ENCODE measurements at places on chromosomes 12 and 14. TPM values are rescaled to one million over a fixed set of nuclear protein-coding genes. Genes with fewer than 3 reads are reported as not detected.

Gene AGAP2
- 0.29 TPM for total RNA-seq

Gene NPFF
- not detected for total RNA-seq

Gene TRPV4
- 0.44 TPM for total RNA-seq

Gene KCNC2
- total RNA-seq: not detected

Gene CYP27B1
- total RNA-seq: 1.1 TPM

Gene CCDC175
- not detected for total RNA-seq

Gene KSR2
- not detected for total RNA-seq

Gene SPIC
- total RNA-seq: not detected

Gene IL26
- total RNA-seq: not detected

Gene BMAL2
- total RNA-seq: 15.1 TPM

Gene ABCC9
- 0.22 TPM for total RNA-seq

Gene NFKBIA
- total RNA-seq: 179 TPM

Gene ZNF26
- total RNA-seq: 28.6 TPM

Gene RPL36AL
- total RNA-seq: 93.6 TPM

Gene PTGDR
- under 0.01 TPM for total RNA-seq

Gene CRIP1
- total RNA-seq: 7.3 TPM

Gene ARHGAP9
- 0.14 TPM for total RNA-seq

Gene BDKRB2
- 85.5 TPM for total RNA-seq

Gene TMEM119
- 104 TPM for total RNA-seq

Gene ZFHX2
- 0.14 TPM for total RNA-seq

Gene KRT72
- total RNA-seq: not detected

Gene SDS
- not detected for total RNA-seq

Gene TMEM63C
- total RNA-seq: under 0.01 TPM

Gene CIROP
- not detected for total RNA-seq

Gene SLC25A47
- not detected for total RNA-seq

Gene ATG14
- 11.3 TPM for total RNA-seq

Gene EXOC3L4
- total RNA-seq: 2.4 TPM

Gene NANOG
- total RNA-seq: under 0.01 TPM

Gene ITGB7
- total RNA-seq: under 0.01 TPM

Gene RNASE1
- total RNA-seq: 0.43 TPM

Gene SLC38A4
- 14.7 TPM for total RNA-seq

Gene STAC3
- 0.43 TPM for total RNA-seq

Gene OVCH1
- not detected for total RNA-seq

Gene RNASE3
- total RNA-seq: not detected

Gene INF2
- total RNA-seq: 40.3 TPM

Gene CISTR
- total RNA-seq: not detected

Gene COL2A1
- 0.14 TPM for total RNA-seq

Gene GPD1
- total RNA-seq: not detected

Gene SINHCAF
- 21.2 TPM for total RNA-seq

Gene IFI27L1
- total RNA-seq: 10.7 TPM

Gene DIO2
- 29.6 TPM for total RNA-seq

Gene ACVRL1
- total RNA-seq: 24.1 TPM

Gene GLIPR1L2
- total RNA-seq: not detected

Gene USP44
- 0.29 TPM for total RNA-seq

Gene SYNDIG1L
- total RNA-seq: not detected

Gene CMTM5
- not detected for total RNA-seq

Gene KLHL33
- under 0.01 TPM for total RNA-seq

Gene LRRK2
- 1.1 TPM for total RNA-seq
